ENCODE measurements at places on chromosomes 3 and 15.
A peak's percentile ranks its signal among the peaks of the same experiment; 100 is the strongest.

- DNase-seq, result no peak
Observed at GRCh38 chr3:74693696-74694393, 79.4 kb upstream of the CNTN3 start.

DNA sequence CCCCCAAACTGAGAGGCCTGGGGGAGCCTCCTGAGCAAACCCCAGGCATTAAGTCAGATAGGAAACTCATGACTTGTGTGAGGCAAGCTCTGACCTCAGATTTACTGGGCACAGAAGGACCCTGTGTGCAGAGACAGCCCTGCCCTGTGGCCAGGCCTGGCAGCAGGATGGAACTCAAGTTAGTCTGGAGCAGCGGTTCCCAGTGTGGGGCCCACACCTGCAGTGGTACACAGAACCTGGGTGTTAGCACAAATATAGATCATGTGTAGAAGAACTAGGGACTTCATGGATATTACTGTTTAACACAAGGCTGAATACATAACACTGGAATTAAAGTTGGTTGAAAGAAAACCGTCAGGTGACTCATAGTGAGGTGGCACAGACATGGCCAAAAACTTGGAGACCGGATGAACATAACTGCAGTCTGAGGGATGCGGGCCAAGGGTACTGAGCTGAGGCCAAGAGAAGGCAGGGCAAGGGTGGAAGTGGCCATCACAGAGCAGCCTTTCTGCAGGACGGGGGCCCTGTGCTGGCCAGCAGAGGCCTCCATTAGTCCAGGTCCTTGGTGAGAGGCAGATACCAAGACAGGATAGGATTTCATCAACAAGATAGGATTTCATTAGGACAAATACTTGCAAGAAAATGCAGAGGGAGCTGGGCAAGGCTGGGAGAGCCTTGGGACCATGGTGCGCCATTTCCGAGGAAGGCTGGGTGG is 40.9 kb downstream of the IRAK2 start:
- DNase-seq, result no peak

- DNase-seq, result no peak
Observed at GRCh38 chr3:123634149-123635051, 49.5 kb upstream of the HACD2 start.

- no peak for DNase-seq
Observed at GRCh38 chr3:100879195-100879810, 113.9 kb downstream of the ABI3BP start.

DNA sequence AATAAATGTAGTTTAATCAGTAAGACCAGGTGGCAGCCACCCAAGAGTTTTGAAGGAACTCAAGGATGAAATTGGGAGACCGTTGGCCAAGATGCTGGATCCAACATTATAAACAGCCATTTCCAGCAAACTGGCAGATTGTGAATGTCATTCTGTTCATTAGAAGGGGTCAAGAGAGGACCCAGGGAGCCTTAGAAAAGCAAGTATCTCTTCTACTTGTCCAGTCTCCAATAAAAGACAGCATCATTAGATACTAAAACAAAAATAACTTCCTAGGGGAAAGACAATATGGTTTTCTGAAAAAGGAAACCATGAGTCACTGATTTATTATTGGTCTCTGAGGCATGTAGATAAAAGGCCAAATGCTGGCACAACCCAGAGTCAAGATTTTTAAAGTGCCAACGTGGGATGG is 67.9 kb downstream of the GADL1 start:
- no peak for DNase-seq

DNA sequence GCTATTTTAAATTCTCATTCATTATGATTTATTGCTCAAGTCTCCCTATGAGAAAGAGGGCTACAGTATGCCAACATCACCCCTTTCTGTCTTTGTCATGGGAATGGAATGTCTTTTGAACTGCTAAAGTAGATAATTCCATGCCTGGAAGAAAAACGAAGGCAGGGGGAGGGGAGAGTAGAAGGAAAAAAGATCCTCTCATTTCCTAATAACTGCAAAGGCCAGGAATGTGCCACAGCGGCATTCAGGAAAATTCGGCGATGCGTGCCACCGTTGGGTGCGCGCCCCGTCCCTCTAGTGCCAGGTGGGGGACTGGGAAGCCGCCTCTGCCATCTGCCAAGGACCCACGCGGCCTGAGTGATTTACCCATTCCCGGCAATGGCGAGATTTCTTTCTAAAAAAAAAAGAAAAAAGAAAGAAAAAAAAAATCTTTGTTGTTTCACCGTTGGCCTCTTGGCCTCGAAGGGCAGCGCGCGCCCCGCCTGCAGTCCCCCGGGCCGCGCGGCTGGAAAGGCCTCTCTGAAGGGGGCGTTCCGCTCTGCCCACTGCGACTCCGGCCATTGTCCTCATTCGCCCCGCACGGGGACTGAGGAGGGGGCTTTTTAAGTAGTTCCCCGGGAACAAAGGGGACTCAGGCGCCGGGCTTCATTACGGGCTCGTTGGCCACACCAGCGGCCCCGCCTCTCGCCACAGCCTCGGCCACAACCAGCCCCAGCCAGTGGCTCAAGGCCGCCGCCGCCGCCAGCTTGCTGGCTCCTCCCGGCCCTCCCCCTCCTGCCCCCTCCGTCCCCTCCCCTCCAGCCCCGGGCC is 54.5 kb downstream of the CPN2 start:
- no peak for DNase-seq

DNA sequence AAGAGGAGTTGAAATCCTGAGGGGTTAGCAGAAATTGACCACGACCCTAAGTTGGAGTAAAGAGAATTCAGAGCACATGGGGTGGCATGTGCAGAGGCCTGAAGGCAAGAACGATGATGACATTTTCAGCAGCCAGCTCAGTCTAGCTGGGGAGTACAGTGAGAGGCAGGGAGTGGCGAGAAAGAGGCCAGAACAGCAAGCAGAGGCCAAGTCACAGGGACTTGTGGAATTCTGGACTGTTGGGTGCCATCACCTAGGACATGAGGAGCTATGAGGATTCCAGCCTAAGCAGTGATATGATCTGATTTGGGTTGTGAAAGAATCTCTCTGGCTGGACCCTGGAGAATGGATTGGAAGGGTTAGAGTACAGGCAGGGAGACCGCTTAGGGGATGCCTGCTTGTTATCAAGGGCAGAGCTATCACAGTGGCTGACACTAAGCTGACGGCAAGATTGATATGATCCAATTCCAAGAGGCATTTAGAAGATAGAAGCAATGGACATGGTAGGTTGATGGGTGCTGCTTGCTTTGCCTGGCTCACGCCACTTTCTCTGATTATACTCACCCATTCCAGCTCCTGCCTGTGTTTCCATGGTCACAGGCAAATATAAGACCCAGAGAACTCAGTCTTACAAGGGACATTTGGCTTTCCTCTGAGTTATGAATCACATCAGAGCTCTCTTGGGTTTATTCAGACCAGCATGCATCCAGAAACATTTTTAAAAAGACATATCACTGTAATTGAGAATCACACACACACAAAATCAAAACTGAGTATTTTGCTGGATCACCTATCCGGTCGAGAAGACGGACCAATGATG is 66.4 kb downstream of the LRTM1 start:
- DNase-seq, result no peak

- no peak for DNase-seq
Observed at GRCh38 chr15:98324341-98324970, 323.9 kb upstream of the IGF1R start.

- no peak for DNase-seq
Observed at GRCh38 chr3:150114873-150115540, 144.3 kb upstream of the PFN2 start.

- peak; percentile 60 for DNase-seq
Observed at GRCh38 chr15:91412138-91412928, 312.3 kb downstream of the SV2B start.

GRCh38 chr3:83063446-83063845 is 1302.0 kb upstream of the GBE1 start:
- no peak for DNase-seq

DNA sequence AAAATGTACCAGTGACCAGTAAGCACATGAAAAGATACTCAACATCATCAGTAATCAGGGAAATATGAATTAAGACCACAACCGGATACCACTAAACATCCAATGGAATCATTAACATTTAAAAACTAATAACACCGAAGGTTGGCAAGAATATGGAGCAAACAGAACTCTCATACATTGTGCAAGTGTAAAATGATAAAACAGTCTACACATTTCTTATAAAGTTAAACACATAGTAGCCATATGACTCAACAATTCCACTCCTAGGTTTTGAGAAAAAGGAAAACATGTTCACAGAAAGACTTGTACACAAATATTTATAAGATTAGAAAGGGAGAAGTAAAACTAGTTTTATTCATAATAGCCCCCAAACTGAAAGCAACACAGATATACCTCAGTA is 60.3 kb upstream of the SLCO2A1 start:
- no peak for DNase-seq

- no peak for DNase-seq
Observed at GRCh38 chr15:94610069-94610468, 378.7 kb downstream of the MCTP2 start.

DNA sequence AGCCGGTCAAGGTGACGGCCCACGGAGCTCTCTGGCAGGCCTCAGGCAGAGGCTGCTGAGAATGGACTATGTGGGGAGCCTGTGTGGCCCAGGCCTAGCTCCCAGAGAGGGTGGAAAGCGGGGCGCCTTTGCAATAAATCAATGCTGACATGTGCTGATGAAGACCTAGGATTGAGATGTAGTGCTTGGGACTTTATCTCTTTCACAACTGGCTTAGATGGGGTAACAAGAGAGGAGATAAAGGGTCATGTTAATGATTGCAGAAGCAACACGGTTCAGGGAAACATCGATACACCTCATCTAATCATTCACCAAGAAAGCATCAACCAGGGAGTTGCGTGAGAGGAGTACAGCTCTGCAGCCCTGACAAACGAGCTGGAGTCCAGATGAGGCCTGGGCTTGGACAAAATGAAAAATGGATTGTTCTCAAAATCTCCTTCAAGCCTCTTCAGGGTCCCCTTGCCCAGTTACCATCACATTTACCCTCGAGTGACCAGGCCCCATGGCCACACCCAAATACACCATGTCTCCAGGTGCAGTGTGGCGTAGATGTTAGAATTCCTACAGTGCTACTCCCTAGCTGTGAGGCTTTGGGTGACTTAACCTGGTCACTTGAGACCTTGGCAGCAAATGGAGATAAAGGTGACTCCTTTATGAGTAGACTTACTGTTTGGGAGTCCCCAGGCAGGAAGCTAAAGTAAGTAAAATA is 146.4 kb upstream of the LIPC start:
- no peak for DNase-seq

DNA sequence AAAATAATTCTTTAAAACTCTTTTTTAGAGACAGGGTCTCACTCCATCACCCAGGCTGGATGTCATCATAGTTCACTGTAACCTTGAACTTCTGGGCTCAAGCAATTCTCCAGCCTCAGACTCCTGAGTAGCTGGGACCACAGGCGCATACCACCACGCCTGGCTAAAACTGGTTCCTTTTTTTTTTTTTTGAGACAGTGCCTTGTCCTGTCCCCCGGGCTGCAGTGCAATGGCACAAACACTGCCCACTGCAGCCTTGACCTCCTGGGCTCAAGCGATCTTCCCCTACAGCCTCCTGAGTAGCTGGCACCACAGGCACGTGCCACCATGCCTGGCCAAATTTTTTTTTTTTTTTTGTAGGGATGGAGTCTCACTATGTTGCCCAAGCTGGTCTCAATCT is 23.7 kb upstream of the FURIN start:
- peak; percentile 12 for DNase-seq

- DNase-seq, result no peak
Observed at GRCh38 chr15:35312344-35312743, 227.2 kb upstream of the NANOGP8 start.

- DNase-seq, result no peak
Observed at GRCh38 chr3:189488241-189488767, 142.9 kb upstream of the TP63 start.

GRCh38 chr3:66582721-66583423 is 82.0 kb upstream of the LRIG1 start:
- DNase-seq, result no peak

DNA sequence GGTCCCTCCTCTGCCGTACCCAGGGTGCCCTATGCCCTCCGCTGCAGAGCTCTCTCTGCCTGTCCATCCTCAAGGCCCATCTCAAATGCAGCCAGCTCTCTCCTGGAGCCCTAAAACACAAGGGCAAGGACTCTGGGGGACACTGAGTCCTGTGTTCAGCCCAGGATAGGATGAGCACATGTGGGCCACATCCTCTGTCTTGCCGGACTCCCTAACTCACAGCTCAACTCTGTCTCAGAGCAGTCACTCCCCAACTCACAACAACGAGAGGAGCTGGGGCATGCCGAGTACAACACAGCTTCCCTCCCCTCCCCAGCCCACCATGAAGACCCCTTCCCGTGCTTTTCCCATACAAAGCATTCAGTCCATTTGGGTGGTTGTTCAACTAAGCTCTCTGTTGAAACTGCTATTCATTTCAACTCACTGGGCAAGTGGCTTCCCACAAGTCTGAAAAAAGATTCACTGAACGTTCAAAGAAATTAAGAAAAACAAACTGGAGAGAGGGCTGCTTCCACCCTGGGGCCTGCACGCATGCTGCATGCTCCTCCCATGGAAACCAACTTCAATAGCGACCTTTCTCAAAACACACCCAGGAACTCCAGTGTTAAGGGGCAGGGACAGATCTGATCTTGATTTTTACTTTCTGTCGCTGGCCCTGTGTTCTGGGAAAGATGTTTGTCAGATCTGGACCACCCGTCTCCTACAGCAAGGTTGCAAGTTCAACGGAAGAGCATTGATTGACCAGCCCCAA is 124.3 kb upstream of the IGF1R start:
- no peak for DNase-seq

GRCh38 chr3:32815841-32816438 is 1.9 kb upstream of the TRIM71 start:
- no peak for DNase-seq

DNA sequence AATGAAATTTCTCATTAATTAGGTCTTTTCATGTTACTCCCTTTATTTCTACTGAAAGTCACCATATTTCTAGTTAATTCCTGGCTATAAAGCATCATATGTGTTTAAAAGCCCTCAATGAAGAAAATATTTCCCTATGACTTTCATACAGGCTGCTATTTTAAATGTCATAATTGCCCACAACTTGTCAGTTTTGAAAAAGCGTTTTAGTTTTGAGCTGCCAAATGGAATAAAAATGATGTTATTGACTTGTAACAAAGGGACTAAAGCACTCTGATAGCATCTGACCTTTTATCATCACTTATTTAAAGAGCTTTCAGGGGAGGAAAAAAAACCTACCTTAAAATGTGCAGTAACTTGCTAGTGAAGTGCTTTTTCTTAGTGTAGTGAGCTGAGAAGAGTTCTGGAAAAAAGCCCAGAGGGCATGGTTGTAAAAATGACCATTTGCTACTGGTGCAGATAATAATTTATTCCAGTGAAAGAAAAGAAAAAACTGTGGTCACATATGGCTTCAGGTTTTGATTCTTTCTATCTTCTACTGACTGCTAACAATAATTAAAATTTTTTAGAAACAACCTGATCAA is 877.2 kb downstream of the CADM2 start:
- DNase-seq, result no peak
